ENCODE measurements at places on chromosomes 11 and 22.
A peak's percentile ranks its signal among the peaks of the same experiment; 100 is the strongest.

GRCh38 chr11:70888061-70888460, 364.3 kb downstream of the SHANK2 start:
- DNase-seq = no peak

DNA sequence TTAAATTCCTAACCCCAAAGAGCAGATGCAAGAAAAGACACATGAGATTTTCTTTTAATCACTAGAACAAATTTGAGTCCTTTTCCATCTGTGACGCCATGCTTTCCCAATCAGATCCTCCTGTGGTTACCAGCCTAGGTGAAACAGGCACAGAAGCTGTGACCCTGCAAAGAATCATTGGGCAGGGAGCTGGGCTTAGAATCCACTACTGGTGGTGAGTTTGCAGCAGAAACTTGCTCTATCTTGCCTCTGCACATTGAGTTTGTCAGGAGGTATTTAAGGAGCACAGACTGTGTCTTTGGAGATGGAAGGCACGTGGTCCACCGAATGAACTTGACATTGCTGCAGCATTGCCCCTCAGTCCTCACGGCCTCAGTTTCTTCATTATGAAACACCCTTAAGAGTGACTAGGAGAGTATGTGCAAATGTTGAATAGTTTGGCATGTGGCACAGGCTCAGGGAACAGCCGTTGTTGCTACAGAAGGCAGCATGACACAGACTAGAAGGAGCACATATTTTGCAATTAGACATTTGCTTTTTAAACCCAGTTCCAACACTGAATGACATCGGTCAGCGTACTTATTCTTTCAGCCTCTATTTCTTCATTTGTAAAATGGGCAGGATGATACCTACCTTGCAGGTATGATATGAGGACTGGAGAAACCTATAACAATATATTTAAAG, 127.6 kb downstream of the DBX1 start:
- no peak for DNase-seq

GRCh38 chr11:78532991-78533390, 41.7 kb downstream of the NARS2 start:
- DNase-seq = no peak

DNA sequence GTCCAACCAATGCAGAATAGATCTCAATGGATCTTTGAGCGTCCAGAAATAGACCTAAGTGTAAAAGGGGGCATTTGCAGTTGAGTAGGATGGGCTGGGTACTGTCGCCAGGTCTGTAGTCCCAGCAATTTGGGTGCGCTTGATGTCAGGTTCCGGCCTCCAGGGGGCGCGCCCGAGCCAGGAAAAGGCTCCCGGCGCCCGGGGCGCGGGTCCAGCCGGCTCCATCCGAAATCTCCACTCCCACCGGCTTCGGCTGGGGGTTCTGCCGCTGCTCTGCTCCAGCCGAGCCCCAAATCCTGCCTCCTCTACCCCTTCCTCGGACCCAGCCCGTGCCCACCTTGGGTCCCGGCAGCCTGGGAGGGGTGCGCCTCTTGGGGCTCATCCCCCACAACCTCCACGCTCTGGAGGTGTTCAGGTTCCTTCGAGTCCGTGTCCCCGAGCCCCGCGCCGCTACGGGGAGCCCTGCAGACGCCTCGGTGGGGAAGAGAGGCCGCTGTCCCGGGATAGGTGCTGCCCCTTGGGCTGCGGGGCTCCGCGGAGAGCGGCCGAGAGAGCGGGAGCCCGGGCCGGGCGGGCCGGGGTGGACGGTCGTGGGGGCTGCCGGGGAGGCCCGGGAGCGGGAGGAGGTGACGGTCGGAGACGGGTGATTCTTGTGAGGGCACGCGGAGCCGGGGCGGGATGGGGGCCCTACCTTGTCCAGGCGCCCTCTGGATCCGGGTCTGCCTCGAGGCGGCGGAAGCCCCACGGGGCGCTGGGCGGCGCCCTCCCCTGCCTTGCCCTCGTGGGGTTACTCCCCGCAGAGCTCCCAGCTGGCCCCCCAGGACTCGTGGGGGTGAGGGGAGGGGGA, 13.0 kb upstream of the CYB5R3 start:
- no peak for DNase-seq

GRCh38 chr11:65418431-65418680, 4.2 kb upstream of the NEAT1 start:
- DNase-seq = no peak

DNA sequence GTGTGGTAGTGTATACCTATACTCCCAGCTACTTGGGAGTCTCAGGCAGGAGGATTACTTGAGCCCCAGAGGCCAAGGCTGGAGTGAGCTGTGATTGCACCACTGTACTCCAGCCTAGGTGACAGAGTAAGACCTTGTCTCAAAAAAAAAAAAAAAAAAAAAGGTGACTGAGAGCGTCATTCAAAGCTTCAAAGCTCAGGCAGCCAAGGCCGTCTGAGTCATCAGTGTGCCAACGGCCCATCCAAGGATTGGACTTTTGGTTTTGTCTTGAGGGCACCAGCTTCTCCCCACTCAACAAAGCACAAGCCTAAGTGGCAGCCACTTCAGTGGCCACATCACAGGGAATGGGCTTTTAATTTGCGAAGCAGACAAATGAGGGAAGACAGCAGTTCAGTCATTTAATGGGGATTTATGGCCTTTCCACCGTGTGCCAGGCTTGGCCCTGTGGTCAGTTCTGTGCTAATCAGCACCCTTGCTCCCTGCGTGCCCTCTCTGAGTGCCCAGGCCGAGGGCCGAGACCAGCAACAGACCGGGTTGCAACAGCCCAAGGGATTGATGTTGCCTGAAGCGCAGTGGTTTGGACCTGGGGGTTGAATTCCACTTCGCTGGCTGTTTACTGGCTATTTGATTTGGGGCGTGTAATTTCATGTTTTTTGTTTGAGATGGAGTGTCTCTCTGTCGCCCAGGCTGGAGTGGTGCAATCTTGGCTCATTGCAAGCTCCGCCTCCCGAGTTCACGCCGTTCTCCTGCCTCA, 30.2 kb upstream of the CRYBB3 start:
- DNase-seq = no peak

GRCh38 chr22:42791721-42792452, 65.2 kb downstream of the ARFGAP3 start:
- no peak for DNase-seq

GRCh38 chr11:76184551-76184993, 21.7 kb downstream of the WNT11 start:
- DNase-seq = no peak

- DNase-seq = peak; percentile 87
Measured at GRCh38 chr11:64747961-64748665, 4.2 kb upstream of the RASGRP2 start.

- DNase-seq = no peak
Measured at GRCh38 chr11:11476499-11476898, 123.4 kb upstream of the CSNK2A3 start.

GRCh38 chr11:92967867-92968266, 1.6 kb upstream of the MTNR1B start:
- no peak for DNase-seq

DNA sequence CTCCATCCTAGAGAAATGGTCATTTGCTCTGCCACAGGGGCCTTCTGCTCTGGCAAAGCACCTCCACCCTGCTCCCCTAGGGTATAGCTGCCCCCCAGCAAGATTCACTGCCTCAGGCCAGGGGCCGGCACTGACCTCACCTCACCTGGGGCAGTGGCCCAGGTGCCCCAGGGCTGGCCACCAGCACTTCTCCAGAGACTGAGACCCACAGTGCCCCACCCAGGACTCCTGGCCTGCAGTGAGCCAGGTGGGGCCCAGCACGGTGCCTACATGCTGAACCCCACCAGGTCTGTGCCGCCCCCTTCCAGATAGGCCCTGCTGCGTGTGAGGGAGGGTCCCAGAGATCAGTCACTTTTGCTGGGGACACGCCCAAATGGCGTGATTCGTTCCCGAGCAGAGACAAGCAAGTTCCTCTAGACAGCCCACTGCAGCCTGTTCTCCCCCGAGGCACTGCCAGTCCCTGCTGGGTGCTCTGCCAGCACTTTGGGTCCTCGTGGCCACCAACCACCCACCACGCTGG, 10.8 kb downstream of the GNB1L start:
- DNase-seq = no peak

- no peak for DNase-seq
Measured at GRCh38 chr11:75271730-75272129, 31.2 kb downstream of the TPBGL start.

- DNase-seq = no peak
Measured at GRCh38 chr11:27372164-27372563, 9.1 kb upstream of the CCDC34 start.
